Amniotic epithelial cell (primary cell): ENCODE measurements at places on chromosomes 3 and 15.

GRCh38 chr3:125028657-125029056 lies 27.1 kb downstream of the HEG1 start:
- no peak for DNase-seq

- peak; percentile 0 for DNase-seq
Observed at GRCh38 chr3:79604681-79605080, 163.1 kb downstream of the ROBO1 start.

DNA sequence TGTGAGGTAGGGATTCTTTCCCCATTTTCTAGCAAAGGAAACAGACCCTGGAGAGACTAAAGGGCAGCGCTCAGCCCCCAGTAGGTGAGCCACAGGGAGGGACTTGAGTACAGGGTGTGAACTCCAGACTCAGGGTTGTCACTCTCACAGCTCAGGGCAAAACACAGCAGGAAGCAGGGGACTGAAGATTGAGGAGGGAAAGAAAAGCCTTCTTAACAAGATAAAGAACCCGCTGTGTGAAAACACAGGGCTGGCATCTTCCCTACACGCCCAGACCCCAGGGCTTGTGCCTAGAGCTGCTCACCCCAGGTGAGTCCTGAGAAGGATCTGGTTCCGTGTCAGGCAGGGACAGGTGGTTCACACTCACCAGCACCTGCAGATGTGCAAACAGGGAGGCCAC lies 59.6 kb downstream of the ABTB1 start:
- DNase-seq = no peak

- DNase-seq = peak; percentile 45
Observed at GRCh38 chr15:55649058-55649423, 60.9 kb upstream of the PYGO1 start.

DNA sequence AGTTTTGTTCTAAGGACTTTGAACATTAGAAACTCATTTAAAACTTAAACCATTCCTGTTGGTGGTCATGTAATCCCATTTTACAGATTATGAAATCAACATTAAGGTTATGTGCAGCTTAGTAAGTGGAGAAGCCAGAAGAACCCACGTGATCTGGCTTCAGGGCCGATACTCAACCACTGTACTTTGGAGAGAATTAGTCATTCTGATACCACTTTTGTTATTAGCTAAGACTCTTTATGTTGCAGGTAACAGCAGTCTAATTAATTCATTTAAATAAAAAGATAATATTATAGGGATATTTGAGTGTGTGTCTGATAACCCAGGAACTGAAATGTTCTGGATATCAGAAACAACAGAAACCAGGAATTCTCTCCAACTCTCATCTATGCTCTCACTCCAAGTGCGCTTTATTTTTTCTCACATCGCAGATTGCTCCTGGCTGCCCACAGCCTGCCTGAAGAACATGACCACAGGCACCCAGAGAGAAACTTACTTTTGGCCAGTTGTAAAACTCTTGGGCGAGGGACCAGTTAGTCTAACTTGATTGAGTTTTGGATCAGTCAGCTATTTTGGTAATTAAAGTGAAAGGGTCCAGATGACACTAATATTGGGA lies 25.2 kb downstream of the UBE2E1 start:
- peak; percentile 31 for DNase-seq

- no peak for DNase-seq
Observed at GRCh38 chr3:186679151-186679550, 13.3 kb downstream of the HRG start.

GRCh38 chr3:127675651-127676391 lies 3.1 kb downstream of the ABTB1 start:
- no peak for DNase-seq

GRCh38 chr3:56916716-56917360 lies 115.1 kb upstream of the ARHGEF3 start:
- DNase-seq = no peak

- peak; percentile 24 for DNase-seq
Observed at GRCh38 chr15:82812994-82813393, 3.6 kb downstream of the WHAMM start.

GRCh38 chr15:63277893-63278456 lies 570 bp downstream of the APH1B start:
- DNase-seq = no peak

DNA sequence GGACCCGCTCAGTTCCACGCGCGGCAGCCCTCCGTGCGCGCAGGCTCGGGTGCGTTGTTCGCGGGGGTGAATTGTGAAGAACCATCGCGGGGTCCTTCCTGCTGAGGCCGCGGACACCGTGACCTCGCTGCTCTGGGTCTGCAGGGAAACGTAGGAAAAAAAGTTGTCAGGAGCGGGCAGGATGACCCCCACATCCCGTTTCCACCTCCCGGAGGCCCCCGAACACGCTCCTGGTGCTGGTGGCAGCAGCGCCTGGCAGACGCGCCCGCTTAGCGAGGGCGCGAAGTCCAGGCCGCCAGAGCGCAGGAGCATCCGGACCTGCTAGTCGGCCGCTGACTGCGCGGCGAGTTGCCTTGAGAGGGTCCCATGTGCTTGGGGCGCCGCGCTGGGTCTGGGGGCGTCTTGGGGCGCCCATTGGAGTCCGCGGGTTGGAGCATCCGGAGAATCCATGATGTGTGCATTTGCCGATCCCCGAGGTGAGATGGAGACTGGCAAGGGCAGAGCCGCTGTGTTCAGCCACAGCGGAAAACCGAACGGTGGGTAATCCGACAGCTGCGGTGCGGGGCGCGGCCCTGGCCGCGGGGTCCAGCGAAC lies 520 bp downstream of the GREM1 start:
- DNase-seq = no peak

DNA sequence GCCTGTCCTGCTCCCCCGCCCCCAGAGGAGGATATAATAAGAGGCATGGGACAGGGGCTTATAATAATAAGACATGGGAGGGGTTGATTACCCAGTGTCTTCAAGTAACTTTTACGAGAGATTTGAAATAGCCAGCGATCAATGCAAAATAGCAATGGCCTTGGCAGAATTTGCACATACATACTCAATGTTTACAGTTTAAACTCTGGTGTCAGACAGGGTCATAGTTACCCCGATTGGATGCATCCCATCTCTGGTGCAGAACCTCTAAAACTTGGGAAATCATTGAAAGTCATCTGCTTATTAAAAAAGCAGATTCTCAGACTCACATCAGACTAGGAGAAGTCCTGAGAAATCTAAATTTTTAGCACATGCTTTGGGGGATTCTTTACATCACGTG lies 61.0 kb downstream of the TRAK1 start:
- DNase-seq = no peak

DNA sequence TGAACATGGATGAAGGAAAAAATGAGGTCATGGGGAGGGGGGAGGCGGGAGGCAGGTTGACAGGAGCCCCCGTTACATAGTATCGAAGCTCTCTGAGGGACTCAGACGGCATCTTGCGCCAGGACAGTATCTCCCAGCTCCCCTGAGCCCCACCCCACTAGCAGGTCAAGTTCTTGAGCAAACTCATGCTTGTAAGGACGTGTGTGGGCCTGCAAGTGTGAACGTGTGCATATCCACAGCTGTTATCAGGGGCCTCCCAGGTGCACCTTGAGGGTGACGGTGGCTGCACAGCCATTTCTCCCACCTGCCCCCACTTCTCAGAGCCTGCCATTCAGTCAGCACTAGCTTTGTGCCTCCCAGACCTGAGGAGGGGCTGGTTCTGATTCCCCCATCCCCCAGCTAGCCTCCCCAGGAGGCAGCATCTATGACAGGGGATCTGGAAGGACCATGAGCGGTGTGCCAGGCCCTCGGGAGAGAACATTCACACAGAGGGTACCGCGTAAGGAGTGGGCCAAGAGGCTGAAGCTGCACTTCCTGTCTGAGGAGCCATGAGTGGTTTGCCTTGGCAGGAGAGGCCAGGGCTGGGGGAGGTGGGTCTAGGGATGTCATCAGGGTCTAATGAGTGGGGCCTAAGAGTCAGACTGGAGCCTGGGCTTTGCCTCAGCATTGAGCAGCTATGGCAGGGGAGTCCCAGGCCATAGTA lies 2.9 kb downstream of the SEMA3F start:
- DNase-seq = no peak
